ENCODE measurements at places on chromosomes 11 and 22. TPM values are rescaled to one million over a fixed set of nuclear protein-coding genes. Genes with fewer than 3 reads are reported as not detected.

The CABP2 gene
- total RNA-seq, result not detected

The AMPD3 gene
- 14.3 TPM for total RNA-seq

The SMIM35 gene
- not detected for total RNA-seq

The CBLIF gene
- 446 TPM for total RNA-seq

The PVALB gene
- total RNA-seq, result not detected

The MFNG gene
- 68.4 TPM for total RNA-seq

The OOSP1 gene
- not detected for total RNA-seq

The UCP3 gene
- total RNA-seq, result under 0.01 TPM

The SERPIND1 gene
- not detected for total RNA-seq

The RASL10A gene
- 0.37 TPM for total RNA-seq

The GLYATL2 gene
- not detected for total RNA-seq

The MS4A1 gene
- total RNA-seq, result 0.89 TPM

The CDC42EP2 gene
- total RNA-seq, result 1.4 TPM

The MS4A12 gene
- total RNA-seq, result 2.9 TPM

The CFL1 gene
- 677 TPM for total RNA-seq

The NAALADL1 gene
- not detected for total RNA-seq

The KCNJ5 gene
- total RNA-seq, result not detected

The PNPLA3 gene
- not detected for total RNA-seq

The RNF26 gene
- 1.3 TPM for total RNA-seq

The GRIA4 gene
- total RNA-seq, result 1.8 TPM

The STK33 gene
- 21.3 TPM for total RNA-seq

The ARHGAP20 gene
- 5.3 TPM for total RNA-seq

The C11orf91 gene
- total RNA-seq, result not detected

The MPPED1 gene
- not detected for total RNA-seq

The C11orf42 gene
- total RNA-seq, result not detected

The GDPD5 gene
- 0.58 TPM for total RNA-seq

The FXYD2 gene
- not detected for total RNA-seq

The SPTY2D1 gene
- total RNA-seq, result 24.3 TPM

The RIMBP3B gene
- not detected for total RNA-seq

The CATSPERZ gene
- 11.3 TPM for total RNA-seq

The POU2F3 gene
- 1.9 TPM for total RNA-seq

The OR51E2 gene
- total RNA-seq, result not detected

The FADS2 gene
- total RNA-seq, result 14.9 TPM

The HTR3B gene
- not detected for total RNA-seq

The ANO5 gene
- total RNA-seq, result 1.7 TPM

The PTPRCAP gene
- 3.5 TPM for total RNA-seq

The PIH1D2 gene
- total RNA-seq, result 12.5 TPM

The EML3 gene
- 24.4 TPM for total RNA-seq

The SLC2A11 gene
- 6.6 TPM for total RNA-seq

The OR51S1 gene
- total RNA-seq, result not detected

The OR2D2 gene
- total RNA-seq, result not detected

The FANCF gene
- 1.8 TPM for total RNA-seq

The ARRB1 gene
- 76.5 TPM for total RNA-seq

The TNNI2 gene
- total RNA-seq, result not detected

The CWF19L2 gene
- total RNA-seq, result 31.3 TPM

The FAM180B gene
- total RNA-seq, result 1.2 TPM

The LUZP2 gene
- total RNA-seq, result not detected

The SCGB2A2 gene
- total RNA-seq, result not detected

The ART1 gene
- not detected for total RNA-seq

The GTF2H1 gene
- total RNA-seq, result 44.2 TPM

The SEZ6L gene
- not detected for total RNA-seq

The P2RX6 gene
- total RNA-seq, result not detected

The FBLN1 gene
- total RNA-seq, result 38.8 TPM

The UBASH3B gene
- total RNA-seq, result 3.3 TPM

The HBE1 gene
- total RNA-seq, result 1.3 TPM
